ENCODE measurements at places on chromosomes 4 and X. TPM values are rescaled to one million over a fixed set of nuclear protein-coding genes. Genes with fewer than 3 reads are reported as not detected.

GRCh38 chr4:149555799-149556198 is 259.8 kb downstream of the IQCM start:
- no peak for DNase-seq

GRCh38 chr4:42313872-42314271 is 83.4 kb upstream of the SHISA3 start:
- DNase-seq: no peak

GRCh38 chr4:66182636-66183035 is 512.3 kb upstream of the EPHA5 start:
- DNase-seq: no peak

DNA sequence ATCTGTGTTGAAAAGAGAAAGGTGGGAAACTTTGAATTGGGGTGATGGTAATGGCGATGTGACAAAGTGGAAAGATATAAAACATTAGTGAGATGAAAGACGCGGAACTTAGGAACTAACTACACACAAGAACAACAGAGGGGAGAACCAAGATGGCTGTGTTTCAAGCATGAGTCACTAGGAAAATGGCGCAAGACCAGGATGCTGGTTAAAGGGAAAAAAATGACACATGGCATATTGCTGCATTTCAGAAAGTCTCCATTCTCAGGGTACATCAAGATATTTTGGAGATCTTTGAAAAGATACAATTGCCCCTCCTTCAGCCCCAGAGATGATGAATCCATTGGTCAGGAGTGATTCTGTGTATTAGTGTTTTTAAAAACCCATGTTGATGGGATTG is 164.4 kb downstream of the FBXO8 start:
- no peak for DNase-seq

- no peak for DNase-seq
Measured at GRCh38 chr4:8238515-8239053, 31.0 kb upstream of the HTRA3 start.

- no peak for DNase-seq
Measured at GRCh38 chr4:84218031-84218430, 281.1 kb downstream of the NKX6-1 start.

DNA sequence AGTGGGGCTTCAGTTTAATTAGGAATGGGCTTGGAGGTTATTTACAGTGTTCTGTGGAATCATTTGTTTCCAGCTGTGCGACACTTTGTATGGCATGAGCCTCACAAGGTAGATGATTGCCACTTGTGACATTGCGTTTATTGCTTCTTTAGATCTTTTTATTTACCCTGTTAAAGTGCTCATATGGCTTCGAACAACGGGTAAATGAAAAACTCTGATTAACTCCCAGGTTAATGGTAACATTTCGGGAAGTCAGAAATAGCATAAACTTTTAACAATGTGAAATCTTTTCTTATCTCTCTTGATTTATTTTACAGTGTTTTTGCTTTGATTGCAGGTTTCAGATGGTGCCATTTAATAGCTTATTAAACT is 494.3 kb downstream of the IDS start:
- no peak for DNase-seq

Gene RHOXF2B
- total RNA-seq: not detected

DNA sequence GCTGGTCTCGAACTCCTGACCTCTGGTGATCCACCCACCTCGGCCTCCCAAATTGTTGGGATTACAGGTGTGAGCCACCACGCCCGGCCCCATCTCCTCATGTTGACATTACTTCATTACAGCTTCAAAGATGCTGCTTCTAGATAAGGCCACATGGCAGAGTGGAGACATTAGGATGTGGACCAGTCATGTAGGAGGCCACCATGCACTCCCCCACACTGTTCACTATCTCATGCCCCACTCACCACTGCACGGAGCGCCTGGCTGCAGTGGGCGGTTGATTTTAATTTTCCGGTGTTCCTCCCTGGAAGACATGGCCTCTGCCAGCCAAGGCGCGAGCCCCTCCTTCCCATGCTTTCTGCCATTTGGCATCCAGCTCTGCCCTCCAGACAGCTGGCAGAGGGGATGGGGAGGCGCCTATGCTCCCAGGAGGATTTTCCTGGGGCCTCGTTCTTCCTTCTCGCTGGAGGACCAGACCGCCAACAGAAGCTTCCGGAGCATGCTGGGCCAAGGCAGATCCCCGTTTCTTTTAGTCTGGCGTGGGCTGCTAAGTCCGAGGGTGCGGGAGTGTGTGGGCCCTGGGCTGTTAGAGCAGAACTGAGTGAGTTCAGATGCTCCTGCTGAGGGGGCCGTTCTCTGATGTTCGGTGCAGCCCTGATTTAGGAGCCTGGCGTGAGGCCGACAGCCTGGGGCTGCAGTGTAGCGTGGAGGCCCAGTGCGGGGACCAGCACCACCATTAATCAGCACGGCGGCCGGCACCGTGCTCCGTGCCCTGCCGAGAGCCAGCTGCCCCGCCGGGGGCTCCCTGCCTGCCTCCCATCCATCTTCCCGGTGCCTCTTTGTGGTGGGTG is 93.1 kb downstream of the SORCS2 start:
- no peak for DNase-seq

DNA sequence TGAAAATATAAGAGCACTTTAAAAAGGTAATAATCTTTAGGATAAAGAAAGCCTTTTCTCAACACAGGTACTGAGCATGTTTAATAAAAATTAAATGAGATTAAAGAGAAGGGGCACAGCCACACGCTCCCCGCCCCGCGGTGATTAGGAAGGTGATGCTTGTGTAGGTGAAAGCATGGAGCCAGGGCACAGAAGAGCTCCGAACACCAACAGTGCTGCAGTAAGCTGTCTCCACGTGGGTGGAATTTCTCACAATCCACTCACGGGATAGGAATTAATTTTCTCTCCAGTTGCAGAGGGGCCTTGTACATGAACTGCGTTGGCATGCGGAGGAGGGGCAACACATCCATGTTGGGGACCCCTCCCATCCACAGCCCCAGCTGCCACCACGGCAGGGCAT is 27.0 kb downstream of the DCTD start:
- no peak for DNase-seq

GRCh38 chrX:41386222-41386990 is 52.4 kb downstream of the DDX3X start:
- DNase-seq: no peak

GRCh38 chr4:94116842-94117241 is 90.8 kb upstream of the SMARCAD1 start:
- DNase-seq: peak; percentile 19

Gene SERTM2
- not detected for total RNA-seq

- peak; percentile 64 for DNase-seq
Measured at GRCh38 chrX:30653415-30654131, at the start of gene GK. Gene GK, plus strand, starts transcription at chrX:30653423. Its CDS starts 115 bp downstream, at chrX:30653538.

DNA sequence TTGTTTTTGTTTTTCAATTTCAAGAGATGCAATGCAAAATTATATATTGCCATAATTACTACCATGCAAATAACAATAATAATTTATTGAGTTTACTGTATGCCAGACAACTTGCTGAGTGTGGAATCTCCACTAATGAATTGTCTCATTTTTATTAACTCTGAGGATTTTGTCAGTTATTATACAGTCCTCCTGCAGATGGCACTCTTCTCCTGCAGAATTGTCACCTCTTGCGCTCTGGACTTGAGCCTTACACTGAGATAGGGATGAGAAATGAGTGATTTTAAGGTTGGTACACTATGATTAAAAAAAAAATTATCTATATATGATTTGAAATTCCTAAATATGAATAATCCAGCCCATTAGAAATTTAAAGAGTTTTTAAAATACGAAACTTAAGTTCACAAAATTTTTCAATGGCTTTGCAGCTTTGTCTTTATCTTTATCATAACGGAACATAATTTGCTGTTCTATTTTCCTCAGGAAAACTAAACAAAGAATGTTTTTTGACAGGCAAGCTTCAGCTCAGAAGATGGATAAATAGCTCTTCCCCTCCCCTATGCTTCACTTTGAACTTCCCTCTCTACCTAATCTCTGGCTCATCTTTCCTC is 12.7 kb upstream of the PAQR3 start:
- peak; percentile 72 for DNase-seq

Gene COL4A5
- not detected for total RNA-seq

Gene QDPR
- 14.7 TPM for total RNA-seq

- no peak for DNase-seq
Measured at GRCh38 chr4:41874398-41874797, 60.8 kb upstream of the TMEM33 start.

Gene MAP7D2
- 16.6 TPM for total RNA-seq

GRCh38 chr4:151934766-151935165 is 174.0 kb upstream of the GATB start:
- no peak for DNase-seq

DNA sequence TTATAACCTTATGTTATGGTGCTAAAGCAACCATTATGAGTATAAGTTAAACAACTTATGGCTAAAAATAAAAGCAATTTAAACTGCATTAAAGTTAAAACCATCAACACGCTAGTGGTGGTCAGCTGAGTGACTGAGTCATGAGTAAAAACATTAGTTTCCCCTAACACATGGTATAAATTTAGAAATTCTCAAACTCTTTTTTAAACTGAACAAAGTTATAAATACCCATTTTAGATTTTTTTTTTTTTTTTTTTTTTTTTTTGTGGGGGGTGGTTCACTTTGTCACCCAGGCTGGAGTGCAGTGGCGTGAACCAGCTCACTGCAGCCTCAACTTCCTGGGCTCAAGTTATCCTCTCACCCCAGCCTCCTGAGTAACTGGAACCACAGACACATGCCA is 5.4 kb upstream of the BBS7 start:
- DNase-seq: no peak

DNA sequence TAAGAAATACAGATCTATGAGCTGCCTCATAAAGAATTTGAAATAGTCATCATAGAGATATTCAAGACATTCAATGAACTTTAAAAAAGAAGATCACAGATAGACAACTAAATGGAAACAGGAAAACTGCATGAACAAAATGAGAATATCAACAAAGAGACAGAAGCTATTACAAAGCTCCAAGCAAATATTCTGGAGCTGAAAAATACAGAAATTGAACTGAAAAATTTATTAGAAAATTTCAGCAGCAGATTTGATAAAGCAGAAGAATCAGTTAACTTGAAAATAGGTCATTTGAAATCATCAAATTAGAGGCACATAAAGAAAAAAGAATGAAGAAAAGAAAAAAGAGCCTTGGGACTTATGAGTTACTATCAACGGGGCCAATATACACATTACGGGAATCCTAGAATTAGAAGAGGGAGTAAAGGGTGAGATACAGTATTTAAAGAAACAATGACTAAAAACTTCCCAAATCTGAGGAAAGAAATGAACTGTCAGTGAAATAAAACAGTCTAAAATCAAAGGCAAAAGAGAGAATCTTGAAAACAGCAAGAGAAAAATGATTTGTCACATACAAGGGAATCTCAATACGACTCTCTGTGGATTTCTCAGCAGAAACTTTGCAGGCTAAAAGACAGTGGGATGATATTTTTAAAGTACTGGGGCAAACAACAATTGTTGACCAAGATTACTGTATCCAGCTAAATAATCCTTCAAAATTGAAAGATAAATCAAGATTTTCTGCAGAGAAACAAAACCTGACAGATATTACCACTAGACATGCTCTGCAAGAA is 641.6 kb downstream of the ANKRD50 start:
- peak; percentile 54 for DNase-seq

Gene SMIM10L2A
- total RNA-seq: 0.11 TPM

DNA sequence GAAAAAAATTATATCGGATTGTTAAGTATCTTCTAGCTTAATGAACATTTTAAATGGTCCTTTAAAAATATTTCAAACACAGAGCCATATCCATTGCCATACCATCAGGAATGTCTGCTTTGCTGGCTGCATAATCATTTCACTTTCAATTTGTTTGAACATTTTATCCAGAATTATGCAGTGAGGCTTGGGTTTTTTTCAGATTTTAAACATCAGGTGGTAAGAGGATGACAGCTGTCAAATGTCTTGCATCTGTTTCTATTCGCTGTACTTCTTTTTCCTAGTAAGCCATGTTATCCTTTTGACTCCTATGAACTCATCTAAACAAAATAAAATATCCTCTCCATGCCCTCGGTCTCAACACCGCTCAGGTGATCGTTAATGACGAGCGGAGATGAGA is 802 bp downstream of the RFC1 start:
- peak; percentile 50 for DNase-seq

DNA sequence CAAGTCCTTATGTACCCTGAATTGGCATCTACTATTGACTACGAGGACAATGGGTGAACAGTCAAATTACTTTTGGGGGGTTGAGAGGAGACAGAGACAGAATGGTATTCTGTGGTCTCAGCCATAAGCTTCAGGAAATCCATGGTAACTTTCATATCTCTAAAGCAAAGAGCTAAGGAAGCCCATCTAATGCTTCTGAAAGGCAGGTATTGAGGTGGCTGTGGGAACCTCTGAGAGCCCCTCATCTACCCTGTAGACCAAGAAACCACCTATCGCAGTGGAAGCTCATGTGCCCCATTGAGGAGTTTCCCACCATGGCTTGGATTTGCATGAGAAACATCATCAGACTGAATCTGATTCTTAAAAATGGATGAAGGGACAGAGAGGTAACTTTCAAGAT is 23.1 kb upstream of the BMP2K start:
- DNase-seq: no peak

- DNase-seq: no peak
Measured at GRCh38 chr4:2630556-2631273, 94.3 kb downstream of the FAM193A start.

Gene UBL4A
- 30.4 TPM for total RNA-seq

GRCh38 chrX:66130469-66130868 is 33.6 kb upstream of the HEPH start:
- no peak for DNase-seq

DNA sequence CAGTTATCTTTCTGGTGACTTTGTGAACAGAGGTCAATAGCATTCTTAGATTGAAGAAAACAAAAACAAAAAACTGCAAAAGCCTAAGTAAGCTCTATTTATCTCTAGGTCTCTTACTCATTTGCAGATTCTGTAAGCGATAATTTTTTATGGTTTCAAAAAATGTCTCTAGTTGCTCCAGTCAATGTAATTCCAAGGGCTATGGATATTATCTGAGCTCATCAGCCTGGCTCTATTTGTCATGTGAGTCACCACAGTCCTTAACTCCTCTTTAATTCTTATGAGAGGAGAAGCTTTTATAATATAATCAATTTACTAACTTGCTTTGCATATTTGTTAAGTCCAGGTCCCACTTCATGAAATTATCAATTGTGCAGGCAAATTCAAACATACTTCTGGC is 79.1 kb downstream of the NPFFR2 start:
- no peak for DNase-seq

All from Karpas-422 (cell line).